ENCODE measurements at places on chromosomes 7 and 10.

DNA sequence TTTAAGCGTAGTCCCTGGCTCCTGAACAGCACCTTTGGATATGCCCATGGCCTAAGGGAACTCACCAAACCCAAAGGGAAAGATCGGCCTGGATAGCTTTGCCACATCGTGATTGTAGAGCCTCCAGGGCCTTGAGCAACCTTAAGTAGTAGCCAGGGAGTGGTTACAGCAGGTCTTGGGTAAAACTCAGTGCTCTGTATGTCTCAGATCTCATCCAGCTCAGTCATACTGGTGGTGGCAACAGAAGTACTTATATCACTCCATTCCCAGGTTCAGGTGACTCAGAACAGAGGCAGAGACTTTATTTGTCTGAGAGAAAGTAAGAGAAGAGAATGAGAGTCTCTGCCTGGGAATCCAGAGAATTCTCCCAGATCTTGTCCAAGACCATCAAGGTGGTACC, 39.1 kb upstream of the AASS start:
- DNase-seq, result no peak

- no peak for DNase-seq
These were observed 199.9 kb upstream of the GRB10 start for GRCh38 chr7:50982626-50983025.

DNA sequence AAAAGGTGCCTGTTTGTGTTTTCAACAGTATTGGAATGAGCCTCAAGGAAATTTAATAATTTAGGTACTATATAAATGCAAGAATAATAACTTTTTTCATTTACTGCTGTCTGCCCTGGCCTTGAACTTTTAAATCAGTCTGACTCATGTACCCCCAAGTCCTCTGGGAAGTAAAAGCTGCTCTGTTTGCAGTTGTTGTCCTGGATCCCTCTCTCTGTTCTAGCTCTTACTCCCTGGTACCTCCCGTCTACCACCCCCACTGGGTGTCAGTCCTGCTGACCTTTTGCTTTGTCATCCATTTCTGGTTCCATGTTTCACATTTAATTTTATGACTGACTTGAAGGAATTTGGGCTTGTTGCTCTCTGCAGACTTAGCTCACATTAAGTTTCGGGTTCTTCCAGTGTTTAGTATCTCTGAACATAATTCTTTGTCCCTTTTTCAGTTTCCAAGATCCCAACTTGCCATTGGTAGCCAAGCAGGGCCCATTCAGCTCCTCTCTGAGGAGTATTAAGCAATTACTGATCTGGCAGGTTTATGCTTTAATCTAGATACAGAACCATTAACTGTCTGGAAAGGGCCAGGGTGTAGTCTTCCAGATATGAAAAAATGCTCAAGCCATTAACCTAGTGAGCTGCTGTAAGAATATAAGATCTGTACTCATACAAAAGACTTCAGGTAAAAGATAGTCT, 208.7 kb upstream of the FAM3C start:
- DNase-seq, result no peak

DNA sequence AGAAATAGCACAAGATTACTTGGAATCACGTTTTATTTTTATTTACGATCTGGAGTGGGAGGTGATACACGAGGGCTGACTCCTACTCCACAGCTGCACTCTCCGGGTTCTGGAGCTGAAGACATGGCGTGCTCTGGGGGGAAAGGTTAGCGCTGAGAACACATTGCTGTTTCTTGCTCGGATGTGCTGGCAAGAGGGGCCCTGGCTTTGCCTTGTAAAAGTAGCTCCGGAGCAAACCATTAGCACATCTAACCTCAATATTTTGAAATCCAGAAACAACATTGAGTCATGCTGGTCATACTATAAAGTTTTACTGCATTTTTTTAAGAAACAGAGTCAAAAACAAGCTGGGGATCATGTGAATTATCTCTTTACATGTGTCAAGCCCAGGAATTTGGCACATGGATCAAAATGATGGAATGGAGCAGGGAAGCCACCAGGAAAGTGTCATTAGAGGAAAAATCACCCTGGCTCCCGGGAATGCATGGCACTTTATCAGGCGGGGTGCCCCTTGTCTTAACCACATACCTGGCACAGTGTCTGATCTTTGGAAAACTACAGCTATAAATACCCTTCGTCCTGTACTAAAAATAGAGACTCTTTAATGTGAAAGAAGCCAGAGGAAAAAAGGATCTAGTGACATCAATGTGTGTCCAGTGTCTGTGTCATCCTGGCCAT, 31.6 kb upstream of the LYZL1 start:
- no peak for DNase-seq

- no peak for DNase-seq
These were observed 63.5 kb downstream of the HIPK2 start for GRCh38 chr7:139714163-139714901.

GRCh38 chr10:111379534-111380187, 302.8 kb downstream of the ADRA2A start:
- DNase-seq, result no peak

DNA sequence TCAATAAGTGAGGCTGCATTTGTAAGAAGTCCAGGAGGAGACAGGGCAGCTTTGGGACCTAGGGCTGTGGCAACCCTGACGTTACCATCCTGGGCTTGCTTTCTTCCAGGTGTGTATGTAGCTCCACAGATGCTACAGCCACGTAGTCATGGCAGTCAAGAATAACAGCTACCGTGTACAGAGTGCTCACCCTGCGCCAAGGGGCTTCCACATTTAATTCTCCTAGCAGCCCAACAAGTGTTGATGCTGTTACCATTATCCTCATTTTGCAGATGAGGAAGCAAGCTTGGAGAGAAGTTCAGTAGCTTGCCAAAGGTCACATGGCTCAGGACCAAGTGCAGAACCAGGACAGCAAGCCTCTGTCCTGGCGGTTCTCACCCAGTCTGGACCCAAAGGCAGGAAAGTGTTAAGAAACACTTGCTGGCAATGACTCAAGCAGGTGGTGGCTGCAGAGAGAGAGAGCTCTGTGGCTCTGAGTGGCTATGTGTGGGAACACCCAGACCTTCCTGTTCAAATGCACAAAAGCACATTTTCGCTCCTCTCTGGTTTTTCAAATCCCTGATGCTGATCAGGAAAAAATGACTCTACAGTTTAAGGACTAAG, 89.8 kb downstream of the CREM start:
- DNase-seq, result no peak

GRCh38 chr10:90718182-90718581, 139.7 kb downstream of the HTR7 start:
- DNase-seq, result no peak

GRCh38 chr7:87003872-87004798, 55.3 kb downstream of the ELAPOR2 start:
- DNase-seq, result no peak

GRCh38 chr10:123451618-123452245, 214.4 kb upstream of the GPR26 start:
- no peak for DNase-seq

DNA sequence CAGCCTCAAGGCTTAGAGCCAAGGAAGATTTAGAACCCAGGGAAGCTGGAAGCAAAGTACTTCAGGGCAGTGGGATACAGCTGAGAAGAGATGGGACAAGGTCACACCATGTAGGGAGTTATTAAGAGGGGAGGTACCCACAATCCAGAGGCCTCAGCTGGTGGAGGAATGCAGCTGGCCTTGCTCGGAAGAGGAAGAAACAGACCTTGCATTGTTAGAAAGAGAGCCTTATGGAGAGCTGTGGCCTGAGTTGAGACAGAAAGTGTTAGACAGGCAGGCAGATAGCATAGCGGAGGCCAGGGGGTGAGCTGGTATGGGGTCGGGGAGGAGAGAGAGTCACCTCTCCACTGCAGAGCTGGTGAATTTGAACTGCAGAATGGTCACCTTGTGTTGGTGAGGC, 173.1 kb downstream of the JCAD start:
- DNase-seq, result no peak

- DNase-seq, result no peak
These were observed 70.9 kb upstream of the COL1A2 start for GRCh38 chr7:94323844-94324243.

DNA sequence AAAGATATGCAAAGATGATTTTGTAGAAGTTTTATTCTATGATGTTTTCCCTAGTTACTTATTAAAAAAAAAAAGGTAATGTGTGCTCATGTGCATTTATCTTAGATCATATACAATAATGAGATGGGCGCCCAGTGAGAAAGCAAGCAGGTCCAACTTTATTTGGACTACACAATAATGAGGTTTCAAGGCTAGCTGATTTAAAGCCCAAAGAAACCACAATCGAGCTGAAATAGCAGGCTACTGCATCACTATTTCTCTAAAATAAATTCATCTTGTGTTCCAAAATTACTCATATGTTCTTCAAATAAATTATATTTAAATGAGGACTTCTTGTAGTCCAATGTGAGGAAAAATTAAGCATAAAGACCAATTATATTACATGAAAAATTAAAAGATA, 110.1 kb downstream of the JMJD1C start:
- no peak for DNase-seq

DNA sequence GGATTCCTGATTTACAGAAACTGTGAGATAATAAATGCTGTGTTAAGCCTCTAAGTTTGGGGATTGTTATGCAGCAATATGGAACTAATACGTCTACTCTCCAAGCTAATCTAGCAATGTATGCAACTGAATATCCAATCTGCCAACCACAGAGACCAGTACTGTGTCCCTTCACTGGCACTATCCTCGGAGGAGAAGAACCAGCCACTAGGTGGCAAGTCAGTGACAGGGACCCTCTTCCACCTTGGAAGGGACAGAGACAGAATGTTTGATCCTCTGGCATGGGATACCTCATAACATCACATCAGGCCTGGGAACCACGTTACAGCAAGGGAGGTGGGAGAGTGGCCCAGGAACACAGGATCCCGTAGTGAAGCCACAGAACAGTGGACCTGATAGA, 96.4 kb downstream of the CREM start:
- no peak for DNase-seq

GRCh38 chr10:93566435-93567276, at the start of gene FFAR4:
TSS of gene FFAR4 (plus strand) at chr10:93566665. CDS start at chr10:93566721, 56 bp downstream.
- no peak for DNase-seq

DNA sequence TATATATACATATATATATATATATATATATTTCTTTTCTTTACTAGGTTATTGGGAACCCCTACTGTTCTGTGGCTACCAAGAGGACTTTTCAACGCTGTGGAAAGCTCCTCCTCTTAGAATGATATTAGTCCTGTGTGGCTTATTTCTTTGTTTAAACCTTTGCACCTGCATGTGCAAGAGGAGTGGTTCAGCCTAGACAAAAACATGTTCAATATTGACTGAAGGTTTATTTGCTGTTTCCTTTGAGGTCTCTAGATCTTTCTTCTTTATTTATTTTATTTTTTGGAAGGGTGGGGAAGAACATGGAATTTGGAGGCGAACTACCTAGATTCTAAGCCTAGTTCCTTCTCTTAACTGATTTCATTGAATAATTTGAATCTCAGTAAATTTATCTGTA, 118.1 kb downstream of the GNAT3 start:
- DNase-seq, result no peak

DNA sequence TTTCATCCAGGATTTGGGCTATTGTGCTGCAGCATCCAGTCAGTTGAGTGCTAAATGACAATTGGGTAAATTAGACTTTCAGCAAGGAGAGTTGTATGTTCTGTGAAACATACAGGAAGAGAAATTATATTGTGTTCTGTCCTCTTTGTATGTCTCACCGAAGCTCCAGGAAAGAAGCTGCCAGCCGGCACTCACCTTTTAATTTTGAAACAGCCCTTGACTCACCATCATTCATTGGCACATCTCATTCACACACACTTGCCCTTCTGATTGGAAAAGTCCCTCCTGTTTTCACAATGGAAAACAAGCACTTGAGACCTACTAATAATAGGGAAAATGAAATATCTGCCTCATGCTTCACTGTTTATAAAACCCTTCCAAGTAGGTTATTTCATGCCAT, 495.6 kb downstream of the RPS24 start:
- DNase-seq, result no peak

GRCh38 chr7:70997261-70997660, 134.7 kb upstream of the GALNT17 start:
- no peak for DNase-seq

- no peak for DNase-seq
These were observed 11.5 kb downstream of the RBM17 start for GRCh38 chr10:6100370-6100769.

DNA sequence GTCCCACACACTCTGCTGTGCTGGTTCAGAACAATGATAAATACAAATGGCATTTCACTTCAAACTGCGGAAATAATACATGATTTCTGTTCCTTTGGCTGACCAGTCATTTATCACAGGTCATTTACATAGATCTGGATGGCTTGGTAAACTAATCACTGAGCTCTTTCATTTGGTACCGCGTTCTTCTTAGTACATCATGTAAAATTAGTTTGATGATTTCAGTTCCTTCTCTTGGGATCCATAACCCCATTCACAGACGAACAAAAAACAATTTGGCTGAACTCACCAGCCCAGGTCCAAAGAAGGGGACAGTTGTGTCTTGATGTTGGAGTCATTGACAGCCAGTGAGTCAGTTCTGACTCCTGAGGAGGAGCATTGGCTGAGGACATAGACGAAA, 689.8 kb downstream of the INHBA start:
- no peak for DNase-seq

DNA sequence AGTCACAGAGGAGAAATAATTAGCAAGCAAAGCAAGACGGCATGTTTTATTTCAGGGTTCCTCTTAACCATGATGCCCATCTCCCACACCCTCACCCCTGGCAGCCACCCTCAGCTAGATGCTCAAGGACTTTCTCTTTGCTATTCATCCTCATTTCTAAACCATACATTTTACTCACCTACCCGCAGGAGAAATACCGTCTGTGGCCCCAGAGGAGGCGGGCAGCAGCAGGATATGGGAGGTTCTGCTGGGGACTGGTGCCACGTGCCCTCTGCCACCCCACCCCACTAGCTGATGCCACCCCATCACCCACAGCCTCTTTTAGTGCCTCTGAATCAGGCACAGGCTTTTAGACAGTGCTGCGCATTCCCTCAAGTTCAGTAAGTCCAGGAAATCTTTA, 168.7 kb upstream of the ITGB1 start:
- DNase-seq, result no peak

- DNase-seq, result no peak
These were observed 678.5 kb upstream of the ANKRD30A start for GRCh38 chr10:36446881-36447280.

- DNase-seq, result no peak
These were observed 882 bp downstream of the ZNF282 start for GRCh38 chr7:149196151-149196704.

DNA sequence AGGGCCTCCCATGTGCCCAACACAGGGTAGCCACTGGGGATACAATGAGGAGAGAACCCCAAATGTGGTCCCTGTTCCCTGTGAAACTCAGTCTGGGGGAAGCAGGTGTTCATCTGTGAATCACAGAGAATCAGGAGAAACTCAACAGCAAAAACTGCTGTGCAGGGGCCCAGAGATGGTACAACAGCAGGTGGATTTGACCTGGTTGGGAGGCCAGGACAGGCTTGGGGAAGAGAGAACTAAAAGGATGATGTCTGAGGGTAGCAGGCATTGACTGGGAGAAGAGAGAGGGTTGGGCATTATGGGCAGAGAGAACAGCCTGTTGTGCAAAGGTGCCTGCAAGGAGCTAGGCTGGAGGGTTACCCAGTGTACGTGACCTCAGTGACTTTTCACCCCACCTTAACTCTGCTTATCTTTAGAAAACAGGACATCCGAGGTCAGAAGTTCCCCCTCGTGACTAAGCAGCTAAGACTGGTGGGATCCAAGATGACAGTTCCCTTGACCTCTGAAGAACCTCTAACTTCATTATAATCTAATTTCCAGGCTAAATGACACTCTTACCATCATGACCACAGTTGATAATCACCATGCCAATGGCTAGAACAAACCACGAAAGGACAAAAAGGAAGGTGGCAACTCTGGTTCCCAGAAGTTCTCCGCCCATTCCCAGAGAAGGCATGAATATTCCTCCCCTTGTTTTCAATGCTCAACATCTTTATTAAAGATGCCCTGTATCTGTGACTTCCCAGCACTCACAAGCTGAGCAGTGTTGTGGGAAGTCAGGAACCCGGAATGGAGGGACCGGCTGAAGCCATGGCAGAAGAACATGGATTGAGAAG, 5.1 kb upstream of the ADAMTS14 start:
- DNase-seq, result no peak

Measured in activated T-cell treated with anti-CD3 and anti-CD28 coated beads for 4 hours (primary cell).